ENCODE measurements at places on chromosomes 6 and 20.

GRCh38 chr6:138647006-138647405 lies 126.6 kb upstream of the CCDC28A start:
- DNase-seq, result no peak

DNA sequence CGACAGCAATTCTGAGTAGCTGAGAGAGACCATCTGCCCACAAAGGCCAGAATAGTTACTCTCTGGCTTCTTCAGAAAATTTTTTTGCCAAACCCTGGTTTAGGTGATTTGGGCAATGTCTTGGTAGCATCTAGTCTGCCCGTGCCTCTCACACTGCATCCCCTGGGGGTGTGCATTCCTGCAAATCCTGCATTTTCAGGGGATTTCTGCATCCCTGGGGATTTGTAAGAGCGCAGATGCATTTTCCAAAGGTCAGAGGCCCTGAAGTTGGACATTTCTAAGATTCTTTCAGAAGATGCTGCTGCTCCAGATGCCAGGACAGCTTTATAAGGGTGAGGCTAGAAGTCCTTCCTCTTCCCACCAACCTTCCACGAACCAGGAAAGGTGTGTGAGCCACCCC lies 4.0 kb downstream of the CST9 start:
- no peak for DNase-seq

DNA sequence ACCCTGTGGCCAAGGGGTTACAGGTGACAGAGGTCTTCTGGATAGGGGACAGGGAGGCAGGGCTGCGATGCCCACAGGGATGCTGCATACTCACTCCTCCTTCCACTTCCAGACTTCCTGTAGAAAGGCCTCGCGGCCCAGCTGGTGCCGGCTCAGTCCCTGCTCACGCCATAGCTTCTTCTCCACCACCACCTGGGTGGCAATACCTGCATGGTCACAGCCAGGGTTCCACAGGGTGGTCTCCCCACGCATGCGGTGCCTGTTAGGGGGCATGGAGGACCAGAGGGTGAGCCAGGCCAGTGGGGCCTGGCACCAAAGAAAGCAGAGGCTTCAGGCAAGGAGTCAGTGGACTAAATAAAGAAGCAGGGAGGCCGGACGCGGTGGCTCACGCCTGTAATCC lies 8.3 kb upstream of the VWA7 start:
- peak; percentile 46 for DNase-seq

GRCh38 chr6:34457742-34458735 lies 7.8 kb upstream of the PACSIN1 start:
- DNase-seq, result no peak

DNA sequence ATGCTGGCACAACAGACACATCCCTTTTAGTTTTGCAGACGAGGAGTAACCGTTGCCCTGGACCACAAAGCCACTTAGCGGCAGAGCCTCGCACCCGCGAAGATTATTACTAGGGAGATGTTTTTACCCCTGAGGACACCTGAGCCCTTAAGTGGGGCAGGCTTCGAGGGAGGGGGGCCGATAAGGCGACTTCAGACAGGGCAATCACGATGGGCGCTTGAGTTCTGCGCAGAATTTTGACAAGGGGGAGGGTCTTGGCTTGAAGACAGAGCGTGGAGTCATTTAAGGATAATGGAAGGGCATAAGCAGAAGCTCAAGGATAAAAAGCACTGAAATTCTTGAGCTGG lies 650 bp upstream of the TTK start:
- DNase-seq, result peak; percentile 25

- no peak for DNase-seq
These were observed 51.4 kb downstream of the TMEM242 start for GRCh38 chr6:157271911-157272310.

DNA sequence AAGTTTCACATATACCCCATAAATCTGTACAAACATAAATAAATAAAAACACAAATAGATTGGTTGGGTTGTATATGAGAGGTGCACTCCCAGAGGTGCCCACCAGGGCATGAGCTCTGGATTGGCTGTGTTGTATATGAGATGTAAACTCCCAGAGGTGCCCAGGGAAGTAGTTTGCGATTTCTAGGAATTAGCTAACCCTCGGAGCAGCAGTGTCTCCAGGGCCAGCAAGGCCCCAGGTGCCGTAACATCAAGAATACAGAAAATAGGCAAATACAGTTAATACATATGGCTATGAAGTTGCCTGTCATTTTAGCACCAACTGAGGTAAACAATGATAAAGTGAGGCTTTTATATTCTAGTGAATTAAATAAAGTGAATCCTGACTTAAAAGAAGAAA lies 5.4 kb upstream of the GINM1 start:
- no peak for DNase-seq

- DNase-seq, result no peak
These were observed 177.3 kb downstream of the LRFN2 start for GRCh38 chr6:40409716-40410397.

- DNase-seq, result no peak
These were observed 731 bp upstream of the DNPH1 start for GRCh38 chr6:43229803-43230620.

- DNase-seq, result no peak
These were observed 31.6 kb upstream of the PNRC1 start for GRCh38 chr6:89048985-89049384.
